NK-92 treated with Interleukin-12 subunit alpha and Interleukin-12 subunit beta, amount 100 ng/mL, for 24 hours (cell line): ENCODE measurements at places on chromosomes 11 and 22.

- DNase-seq, result no peak
Measured at GRCh38 chr11:75205564-75206020, 35.0 kb upstream of the TPBGL start.

DNA sequence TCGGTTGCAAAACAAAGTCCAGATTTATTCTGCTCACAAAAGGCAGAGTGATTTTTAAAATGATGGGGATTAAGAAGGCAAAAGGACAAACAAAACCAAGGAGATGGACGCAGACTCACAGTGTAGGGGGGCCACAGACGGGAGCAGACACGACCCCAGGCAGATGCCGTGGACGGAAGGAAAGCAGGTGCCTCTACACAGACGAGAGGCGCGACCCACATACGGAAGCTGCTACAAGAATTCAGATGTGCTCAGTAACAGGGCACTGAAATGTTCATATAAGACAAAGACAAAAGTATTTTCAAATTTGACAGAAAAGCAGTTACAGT, 148.9 kb downstream of the BRD1 start:
- DNase-seq, result no peak

- DNase-seq, result no peak
Measured at GRCh38 chr22:20591660-20592310, 84.4 kb downstream of the MED15 start.

GRCh38 chr11:134388590-134388989, 23.5 kb downstream of the B3GAT1 start:
- DNase-seq, result no peak

DNA sequence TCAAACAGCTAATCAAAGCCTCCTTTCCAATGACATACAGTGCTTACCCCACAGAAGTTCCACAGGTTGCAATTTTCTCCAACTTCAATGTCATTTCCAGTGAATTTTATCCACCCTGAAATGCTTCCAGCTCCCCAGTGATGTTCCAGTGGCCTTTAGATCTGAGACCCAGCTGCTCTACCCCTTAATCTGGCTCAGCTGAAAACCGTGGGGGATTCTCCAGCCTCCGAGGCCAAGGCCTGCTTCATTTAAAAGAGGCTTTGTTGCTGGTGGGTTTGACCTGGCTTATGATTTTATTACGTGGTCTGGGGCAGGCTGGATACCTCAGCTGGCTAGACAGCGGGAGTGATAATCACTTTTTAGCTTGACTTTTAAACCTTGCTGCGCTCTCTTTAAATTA, 10.9 kb downstream of the HEPHL1 start:
- DNase-seq, result no peak

DNA sequence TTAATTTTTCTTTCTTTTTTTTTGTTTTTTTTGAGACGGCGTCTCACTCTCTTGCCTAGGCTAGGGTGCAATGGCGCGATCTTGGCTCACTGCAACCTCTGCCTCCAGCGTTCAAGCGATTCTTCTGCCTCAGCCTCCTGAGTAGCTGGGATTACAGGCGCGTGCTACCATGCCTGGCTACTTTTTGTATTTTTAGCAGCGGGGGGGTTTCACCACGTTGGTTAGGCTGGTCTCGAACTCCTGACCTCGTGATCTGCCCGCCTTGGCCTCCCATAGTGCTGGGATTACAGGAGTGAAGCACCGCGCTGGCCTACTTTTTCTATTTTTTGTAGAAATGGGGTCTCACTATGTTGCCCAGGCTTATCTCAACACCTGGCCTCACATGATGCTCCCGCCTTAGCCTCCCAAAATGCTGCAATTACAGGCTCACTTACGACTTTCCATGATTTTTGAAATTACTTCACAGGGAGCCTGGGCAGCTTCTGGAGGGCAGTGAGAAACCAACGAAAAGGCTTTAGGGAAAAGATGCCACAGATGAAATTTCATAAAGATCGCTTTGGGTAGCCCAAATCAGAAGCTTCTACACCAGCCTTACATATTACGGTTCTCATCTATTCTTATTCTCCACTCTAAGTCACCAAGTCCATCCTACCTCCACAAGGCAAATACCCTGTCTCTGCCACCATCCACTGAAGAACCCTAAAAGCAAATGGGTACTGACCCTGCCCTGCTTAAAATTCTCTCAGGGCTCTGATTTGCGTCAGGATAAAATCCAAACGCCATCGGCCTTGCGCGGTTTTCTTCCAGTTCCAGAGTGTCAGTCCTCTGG, 866 bp upstream of the RRM1 start:
- DNase-seq, result no peak

- no peak for DNase-seq
Measured at GRCh38 chr22:37089434-37089833, 20.1 kb downstream of the TMPRSS6 start.

DNA sequence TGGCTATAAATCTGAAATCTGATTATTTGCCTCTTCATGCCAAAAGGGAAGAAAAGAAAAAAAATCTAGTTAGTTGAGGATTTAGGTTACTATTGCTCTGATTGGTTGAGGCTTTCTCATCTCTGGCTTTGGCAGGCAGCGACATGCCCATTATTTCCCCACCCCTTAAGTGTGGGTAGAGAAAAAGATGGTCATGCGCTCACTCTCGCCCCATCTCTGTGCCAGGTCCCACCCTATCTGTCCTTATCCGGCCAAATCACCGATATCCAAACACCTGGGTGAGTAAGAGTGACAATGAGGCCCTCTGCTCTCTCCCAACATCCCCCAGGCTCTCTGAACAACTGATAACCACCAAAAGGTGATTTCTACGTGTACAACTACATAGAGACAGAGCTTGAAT, 31.2 kb upstream of the SNX19 start:
- no peak for DNase-seq

DNA sequence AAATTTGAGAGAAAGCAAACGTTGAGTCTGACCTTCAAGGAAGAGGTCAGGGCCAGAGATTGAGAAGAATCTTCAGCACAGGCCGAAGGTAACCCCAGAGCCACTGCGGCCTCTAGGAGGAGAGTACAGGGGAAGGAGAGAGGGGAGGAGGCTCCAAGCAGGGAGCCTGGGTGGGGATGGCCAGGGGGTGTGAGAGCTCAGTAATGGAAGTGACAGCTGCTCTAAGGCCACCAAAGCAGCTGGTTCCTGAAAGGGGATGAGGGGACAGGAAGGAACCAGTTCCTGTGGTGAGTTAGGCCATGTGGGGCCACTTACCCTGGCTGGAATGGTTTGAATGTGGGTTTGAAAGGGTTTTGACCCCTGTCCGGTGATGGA, 46.1 kb downstream of the PISD start:
- no peak for DNase-seq

- DNase-seq, result no peak
Measured at GRCh38 chr11:1269957-1270356, 39.5 kb downstream of the TOLLIP start.

- no peak for DNase-seq
Measured at GRCh38 chr11:128684549-128685401, 9.1 kb upstream of the FLI1 start.

- no peak for DNase-seq
Measured at GRCh38 chr11:114616516-114616915, 20.9 kb upstream of the NXPE4 start.

- peak; percentile 73 for DNase-seq
Measured at GRCh38 chr11:128624269-128625175, 37.2 kb upstream of the ETS1 start.

DNA sequence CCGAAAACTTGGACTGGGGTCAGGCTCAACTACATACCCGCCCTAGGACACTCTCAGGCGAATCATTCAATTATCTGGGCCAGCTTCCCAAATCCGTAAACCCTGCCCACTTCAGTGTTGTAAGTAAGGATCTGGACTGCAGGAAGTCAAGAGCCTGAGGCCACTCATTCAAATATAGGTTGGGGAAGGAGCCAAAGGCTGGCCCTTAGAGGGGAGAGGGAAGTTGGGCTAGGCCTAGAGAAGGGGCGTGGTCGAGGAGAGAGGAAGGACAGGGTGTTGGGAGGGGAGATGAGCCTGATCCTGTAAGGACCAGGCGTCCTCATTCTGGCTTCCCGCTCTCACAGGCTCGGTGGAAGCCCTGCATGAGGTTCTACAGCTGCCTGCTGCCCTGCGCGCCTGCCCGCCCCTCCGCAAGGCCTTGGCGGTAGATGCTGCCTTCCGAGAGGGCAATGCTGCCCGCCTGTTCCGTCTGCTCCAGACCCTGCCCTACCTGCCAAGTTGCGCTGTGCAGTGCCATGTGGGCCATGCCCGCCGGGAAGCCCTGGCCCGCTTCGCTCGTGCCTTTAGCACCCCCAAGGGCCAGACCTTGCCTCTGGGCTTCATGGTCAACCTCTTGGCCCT, 3.0 kb downstream of the SAC3D1 start:
- no peak for DNase-seq

DNA sequence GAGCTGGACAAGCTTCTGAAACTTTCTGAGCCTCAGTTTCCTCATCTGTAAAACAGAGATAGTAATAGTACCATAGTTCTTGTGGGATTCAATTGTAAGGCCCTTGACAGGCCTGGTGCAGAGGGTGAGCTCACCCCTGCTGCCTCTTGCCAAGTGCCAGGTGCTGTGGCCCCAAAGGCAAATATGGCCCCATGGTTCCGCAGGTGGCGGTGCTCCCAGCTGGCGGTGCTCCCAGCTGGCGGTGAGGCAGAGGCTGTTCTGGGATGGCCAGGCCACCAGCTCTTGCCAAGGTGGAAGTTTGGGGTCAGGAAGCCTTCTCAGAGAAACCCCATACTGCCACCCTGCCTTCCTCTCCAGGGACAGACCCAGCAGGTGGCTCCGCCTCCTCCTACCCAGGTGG, 8.8 kb downstream of the NPTXR start:
- DNase-seq, result no peak

- DNase-seq, result no peak
Measured at GRCh38 chr11:80687941-80688340, 1247.1 kb upstream of the TENM4 start.

- no peak for DNase-seq
Measured at GRCh38 chr11:3738241-3738640, 59.1 kb downstream of the NUP98 start.

DNA sequence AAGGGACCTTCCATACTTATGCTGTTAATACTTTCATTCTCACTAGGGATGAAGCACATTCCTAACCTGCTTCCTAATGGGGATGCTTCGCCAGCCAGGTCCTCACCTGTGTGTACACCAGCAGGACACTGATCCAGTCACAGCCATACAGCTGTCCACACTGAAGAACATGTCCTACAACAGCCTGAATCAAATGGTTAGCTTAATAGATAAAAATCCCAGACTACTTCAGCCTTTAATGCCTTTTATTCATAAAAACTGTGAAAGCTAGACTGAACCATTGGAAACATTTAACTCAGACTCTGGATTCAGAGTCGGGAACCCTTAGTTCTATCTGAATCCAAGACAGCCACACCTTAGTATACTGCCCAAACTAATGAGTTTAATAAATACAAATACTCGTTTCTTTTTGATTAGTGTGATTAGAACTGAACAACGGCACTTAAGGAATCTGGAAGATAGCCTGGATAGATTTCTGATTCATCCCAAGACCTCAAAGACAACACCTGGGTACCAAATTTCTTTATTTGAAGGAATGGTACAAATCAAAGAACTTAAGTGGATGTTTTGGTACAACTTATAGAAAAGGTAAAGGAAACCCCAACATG, 3.3 kb downstream of the FTH1 start:
- DNase-seq, result no peak

GRCh38 chr22:20131859-20132685, 468 bp downstream of the ZDHHC8 start:
- no peak for DNase-seq

DNA sequence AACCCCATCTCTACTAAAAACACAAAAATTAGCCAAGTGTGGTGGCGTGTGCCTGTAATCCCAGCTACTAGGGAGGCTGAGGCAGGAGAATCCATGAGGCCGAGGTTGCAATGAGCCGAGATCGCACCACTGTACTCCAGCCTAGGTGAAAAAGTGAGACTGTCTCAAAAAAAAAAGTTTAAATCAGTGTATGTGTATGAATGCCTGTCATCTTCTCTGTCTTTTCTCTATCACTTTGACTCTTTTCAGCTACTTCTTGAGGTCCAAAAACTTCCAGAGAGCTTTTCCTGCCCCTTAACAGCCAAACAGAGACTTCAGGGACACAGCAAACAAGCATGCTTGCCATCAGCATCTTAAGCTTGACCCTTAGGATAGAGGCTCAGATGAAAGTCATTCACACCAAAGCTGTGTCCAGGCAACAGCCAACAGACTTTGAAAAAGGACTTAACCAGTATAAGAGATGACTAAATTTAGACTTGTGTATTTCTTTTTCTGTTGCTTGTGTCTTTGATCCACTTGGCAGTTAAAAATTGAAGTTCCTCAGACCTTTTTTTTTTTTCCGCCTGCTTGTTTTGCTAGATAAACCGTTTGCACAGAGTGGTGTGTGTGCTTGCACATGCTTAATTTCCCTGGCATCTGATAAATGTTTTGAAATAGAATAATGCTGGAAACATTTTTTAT, 151.9 kb downstream of the DBX1 start:
- DNase-seq, result no peak

- DNase-seq, result no peak
Measured at GRCh38 chr11:70072861-70073755, 5.0 kb upstream of the ANO1 start.

- DNase-seq, result no peak
Measured at GRCh38 chr22:48651981-48652538, 1175.6 kb downstream of the BRD1 start.

DNA sequence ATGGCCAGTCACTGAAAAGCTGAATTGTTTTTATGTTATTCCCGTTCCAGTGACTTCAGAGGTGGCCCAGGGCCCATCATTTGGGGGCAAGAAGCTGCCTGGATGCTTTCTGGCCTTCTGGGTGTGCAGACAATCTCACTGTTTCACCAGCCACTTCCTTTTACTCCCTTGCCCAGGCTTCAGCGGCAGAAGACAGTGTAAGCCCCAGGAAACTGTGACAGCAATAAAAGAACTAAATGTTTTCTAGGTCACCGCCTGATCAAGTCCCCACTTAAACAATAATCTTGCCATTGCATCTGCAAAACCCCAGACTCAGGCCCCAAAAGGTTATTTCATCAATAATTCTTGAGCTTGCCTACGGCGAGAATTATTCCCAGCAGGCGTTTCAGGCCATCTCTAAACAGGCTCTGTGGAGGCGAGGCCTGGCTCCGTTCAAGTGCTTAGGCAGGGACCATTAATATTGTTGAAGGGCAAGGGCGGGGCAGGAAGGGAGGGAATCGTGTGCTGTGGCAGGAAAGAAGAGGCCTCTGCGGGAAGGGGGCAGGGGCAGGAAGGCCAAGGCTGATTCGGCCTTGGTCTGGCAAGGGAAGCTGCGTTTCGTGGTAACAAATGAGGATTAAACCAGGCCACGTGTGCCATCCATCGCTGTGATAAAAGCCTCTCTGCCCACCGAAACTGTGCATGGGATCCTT, 252.3 kb downstream of the KIRREL3 start:
- no peak for DNase-seq

- DNase-seq, result no peak
Measured at GRCh38 chr22:41933411-41934177, 7.0 kb upstream of the TNFRSF13C start.

DNA sequence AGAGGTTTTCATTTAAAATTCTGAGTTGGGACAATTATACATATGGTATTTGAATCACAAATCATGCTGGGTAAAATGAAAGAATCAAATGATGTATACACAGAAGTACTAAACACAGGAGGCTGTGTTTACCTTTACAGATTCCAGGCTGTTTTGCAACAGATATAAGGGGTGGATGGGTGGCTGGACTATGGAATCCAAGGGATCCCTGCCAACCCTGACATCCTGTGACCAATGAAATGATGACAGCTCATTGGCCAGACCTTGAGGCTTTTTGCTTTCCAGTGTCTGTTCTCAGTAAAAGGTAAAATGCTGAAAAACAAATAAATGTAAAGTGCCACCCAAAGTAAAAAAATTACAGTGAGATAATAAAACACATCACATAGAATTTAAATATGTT, 3.3 kb upstream of the DDI1 start:
- no peak for DNase-seq

GRCh38 chr11:72136684-72137262, 1.2 kb downstream of the FOLR3 start:
- DNase-seq, result no peak
